Stimulated activated CD8-positive, alpha-beta memory T cell treated with anti-CD3 and anti-CD28 coated beads, Interleukin-2, amount 100 ng/mL, for 1 hour (primary cell): ENCODE measurements at places on chromosomes 5 and 9.

- DNase-seq, result no peak
Observed at GRCh38 chr9:124019771-124020519, 8.4 kb downstream of the LHX2 start.

DNA sequence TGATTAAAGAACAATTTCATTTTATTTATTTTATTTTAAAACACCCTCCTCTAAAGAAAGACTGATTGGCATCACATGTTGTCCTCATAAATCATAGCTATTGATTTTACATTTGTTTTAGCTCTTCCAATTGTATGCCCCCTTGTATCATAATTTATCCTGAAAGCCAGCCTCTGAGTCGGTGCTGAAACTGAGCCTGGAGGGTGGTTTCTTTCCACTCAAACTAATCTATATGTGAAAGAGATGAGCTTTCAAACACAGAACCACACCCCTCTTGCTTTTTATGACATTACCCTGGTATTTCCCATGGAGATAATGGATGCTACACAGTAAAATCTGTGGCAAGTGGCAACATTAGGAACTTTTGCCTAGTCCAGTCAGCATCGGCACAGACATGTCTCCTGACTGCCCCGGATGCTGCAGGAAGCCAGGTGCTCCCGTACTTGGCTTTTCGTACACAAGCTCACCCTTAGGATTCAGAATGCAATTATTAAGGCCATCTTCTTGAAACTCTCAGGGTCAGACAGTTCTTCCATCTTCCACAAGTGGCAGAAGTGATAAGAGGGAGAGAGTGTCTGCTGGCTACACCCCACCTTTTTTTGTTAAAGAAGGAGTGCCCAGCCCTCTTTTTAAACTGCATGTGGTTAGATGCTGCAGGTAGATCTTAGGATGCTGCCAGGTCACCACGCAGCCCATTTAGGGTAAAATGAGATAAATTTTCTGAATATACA is 91.1 kb downstream of the SNCAIP start:
- DNase-seq, result no peak

DNA sequence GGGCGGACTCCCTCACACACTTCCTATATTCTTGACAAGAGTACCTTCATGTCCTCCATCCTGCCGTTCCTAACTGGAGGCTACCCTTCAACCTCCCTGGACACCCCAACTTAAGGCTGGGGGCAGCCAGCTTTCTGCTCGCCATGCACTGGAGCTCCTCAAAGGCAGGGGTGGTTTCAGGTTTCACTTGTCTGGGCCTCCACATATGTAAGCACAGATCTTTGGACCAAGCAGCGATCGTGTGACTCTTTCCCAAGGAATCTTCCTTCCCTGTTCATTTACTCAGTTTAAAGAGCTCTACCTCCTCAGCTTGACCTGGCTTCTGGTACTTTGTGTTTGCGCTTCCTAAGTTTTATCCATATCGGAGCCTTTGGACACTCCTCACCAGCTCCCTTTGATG is 34.2 kb upstream of the TRPC7 start:
- DNase-seq, result no peak

DNA sequence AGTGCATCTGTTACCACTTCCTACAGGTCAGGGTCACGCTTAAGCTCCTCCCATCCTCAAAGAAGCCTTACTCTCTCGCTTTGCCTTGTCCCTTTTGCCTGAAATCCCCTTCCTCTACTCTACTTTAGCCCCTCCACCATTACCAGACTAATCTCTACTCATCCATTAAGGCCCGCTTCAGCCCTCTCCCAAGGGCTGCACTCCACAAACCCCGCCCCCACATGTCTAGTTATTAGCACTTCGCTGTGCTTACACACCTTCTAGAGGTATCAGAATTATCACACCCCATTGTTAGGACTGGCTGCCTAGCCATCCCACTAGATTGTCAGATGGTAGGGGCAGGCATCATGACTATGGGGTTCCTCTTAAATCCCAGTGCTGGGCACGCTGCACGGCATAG is 565.7 kb upstream of the WWC1 start:
- no peak for DNase-seq

DNA sequence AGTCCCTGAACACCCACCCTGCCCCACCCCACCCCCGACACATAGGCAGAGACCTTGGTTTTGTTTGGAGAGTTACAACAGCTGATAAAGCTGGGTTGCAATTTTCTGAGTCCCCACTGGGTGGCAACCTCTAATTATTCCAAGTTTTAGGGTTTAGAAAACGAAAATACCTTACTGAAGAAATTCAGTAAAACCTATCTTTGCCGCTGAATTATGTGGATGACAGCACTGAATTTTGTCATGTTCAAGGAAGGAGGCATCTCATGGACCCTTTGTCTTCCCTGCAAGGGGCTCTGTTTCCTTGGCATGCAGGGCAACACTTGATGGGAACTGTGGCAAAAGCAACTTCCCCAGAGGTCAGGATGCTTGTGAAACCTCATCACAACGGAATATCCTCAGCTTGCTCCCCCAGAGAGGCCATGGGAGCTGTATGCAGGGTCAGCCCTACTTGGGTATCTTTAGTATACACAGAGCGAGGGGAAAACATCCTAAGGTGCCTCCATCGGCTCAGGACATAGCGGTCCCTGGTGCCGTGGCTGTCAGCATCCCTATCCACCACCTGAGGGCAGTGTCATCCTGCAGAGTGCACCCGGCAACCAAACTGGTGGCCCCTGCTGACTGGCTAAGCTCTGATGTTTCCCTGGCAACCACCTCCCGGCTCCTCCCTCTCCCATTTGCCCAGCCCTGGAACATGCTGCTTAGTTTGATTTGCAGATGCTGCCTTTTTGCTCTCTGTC is 123.1 kb downstream of the RXRA start:
- DNase-seq, result peak; percentile 67
